ENCODE measurements at places on chromosomes 2 and 18.

DNA sequence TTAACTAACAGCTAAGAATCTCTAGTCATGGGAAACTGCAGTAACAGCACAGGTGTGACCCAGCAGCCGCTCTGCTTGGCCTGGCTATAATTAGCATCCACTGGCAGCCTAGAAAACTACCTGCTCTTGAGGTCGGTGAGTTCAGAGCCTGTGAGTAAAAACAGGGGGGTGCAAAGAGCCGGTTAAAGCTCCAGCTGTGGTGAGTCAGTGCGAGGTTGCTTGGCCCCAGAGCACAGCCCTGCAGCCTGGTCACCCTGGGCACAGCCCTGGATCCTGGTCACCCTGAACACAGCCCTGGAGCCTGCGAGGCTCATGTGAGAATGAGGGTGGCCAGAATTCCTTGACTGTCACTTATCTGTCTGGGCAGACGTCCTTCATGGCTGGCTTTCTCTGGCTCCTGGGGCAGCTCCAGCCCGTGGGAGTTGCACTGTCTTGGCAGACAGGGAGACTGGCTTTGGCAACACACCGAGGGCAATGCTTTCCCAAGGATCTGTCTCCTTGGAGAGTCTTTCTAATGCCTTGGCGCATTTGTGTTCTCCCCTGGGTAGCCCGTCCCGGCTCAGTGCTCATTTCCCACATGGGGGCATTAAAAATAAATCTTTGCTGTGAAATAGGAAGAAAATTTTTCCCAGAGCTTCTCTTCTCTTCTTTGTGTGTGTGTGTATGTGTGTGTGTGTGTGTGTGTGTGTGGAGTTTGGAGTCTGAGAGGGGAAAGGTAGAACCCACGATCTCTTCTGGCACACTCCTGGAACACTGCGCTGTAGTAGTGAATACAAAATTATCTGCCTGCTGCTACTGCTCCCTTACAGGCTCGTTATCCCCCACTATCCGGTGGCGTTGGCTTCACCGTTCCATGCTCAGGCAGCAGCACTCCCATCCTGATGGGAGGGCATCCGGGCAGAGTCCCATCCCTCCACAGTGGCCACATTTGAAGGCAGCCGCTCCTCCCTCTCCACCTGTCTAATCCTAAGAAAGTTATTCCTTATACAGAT is 250.2 kb upstream of the MEX3C start:
- no peak for DNase-seq

DNA sequence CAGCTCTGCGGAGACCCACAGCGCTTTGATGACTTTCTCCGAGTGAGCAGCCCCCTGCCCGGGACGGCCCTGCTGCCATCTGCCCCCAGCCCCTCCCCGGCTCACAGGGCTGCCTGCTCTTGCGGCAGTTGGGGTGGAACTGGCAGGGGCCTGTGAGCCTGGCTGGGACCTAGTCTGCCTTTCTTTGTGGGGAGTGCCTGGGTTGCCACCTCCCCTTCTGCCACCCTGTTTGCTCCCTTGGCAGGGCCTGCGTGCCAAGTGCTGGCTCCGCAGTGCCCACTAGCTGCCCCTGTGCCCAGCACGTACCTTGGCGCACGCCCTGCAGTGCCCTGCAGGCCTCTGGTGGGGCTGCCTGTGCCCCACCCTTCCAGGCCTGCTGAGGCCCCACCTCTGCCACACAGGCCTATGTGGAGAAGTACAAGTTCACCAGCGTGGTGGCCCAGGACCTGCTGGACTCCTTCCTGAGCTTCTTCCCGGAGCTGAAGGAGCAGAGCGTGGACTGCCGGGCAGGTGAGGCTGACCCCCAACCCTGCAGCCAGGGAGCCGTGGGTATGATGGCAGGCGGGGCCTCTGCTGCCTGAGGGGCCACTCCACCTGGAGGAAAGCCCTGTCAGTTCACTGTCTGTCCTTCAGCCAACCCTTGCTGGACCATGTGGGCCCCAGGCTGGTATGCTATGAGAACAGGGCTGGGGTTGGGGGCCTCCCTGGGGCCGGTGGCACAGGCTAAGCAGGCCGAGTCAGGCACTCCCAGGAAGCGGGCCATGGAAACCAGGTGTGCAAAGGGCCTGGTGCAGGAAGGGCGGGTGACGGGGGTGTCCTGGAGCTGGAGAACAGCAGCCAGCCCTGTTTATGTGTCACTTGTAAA is 7.0 kb downstream of the RNPEPL1 start:
- DNase-seq = no peak

- DNase-seq = no peak
These were observed 9.7 kb upstream of the ECEL1 start for GRCh38 chr2:232497348-232497747.

GRCh38 chr18:24089076-24089475 is 49.8 kb upstream of the CABYR start:
- DNase-seq = peak; percentile 15

Measured in GM03348 (cell line).